ENCODE measurements at places on chromosomes 6 and 20.

DNA sequence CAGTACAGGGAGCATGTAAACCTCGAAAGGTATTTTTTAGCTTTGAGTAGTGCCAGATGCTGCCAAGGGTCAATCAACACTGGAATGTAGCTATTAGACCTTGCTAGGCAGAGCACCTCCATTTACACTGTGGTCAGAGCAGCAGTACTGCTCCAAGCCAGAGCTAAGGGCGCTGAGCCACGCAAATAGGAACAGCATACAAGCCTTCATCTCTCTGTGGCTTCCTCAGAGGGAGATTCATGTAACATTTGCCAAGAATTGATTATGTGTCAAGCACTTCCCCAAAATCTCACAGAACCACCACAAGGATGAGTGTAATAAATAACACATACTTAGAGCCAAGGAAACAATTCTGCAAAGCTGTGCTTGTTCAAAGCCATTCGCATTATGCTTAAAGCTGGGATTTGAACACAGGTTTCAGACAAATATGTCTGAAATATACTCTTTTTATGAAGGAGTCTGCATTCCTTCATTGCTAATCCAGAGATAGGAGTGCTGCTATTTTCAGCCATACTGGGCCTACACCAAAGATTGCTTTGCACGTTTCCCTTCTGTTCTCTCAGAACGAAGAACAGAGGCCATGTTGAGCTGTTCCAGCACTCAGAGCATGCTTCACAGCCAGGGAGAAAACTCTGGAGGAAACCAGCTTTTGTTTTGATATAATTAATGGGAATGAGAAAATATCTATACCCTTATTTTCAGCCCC, 97.7 kb downstream of the SLC16A10 start:
- DNase-seq, result no peak

GRCh38 chr6:118718297-118718696, 66.9 kb upstream of the CEP85L start:
- DNase-seq, result no peak

DNA sequence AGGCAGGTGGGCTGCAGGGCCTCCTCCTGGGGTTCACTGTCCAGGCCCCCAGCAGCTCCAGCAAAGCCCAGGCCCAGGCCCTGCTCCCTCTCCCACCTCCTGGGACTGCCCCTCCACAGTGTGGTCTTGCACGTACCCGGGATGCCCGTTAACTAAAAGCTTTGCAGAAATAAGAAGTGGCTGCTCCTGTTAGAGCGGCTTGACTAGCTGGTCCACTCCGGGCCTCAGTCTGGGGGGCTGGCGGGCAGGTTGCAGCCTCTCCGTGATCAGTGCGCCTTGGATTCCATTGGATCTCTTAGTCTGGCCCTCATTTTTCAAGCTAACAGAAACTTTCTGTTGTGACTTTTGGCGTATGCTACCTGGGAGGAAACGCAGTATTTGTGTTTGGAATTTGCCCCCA, 26.9 kb downstream of the SLCO4A1 start:
- no peak for DNase-seq

- DNase-seq, result no peak
These were observed 84.6 kb upstream of the F13A1 start for GRCh38 chr6:6405031-6405430.

DNA sequence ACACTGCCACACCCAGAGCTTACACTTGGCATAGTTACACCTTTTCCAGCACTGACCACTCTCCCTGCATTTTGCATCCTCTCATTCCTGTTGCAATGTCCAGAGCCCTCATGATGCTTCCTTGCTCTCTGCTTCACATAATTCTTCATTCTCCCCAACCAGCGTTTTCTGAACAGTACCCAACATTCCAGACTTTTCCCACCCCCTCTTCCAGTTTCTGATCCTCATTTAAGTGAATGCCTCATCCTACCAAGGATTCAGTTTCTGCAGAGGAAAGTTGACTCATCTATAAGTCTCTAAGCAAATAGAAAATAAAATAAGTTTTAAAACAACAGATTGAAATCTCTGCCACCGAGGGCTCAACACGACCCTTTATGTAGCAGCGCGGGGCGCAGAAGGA, 321.3 kb upstream of the TCF21 start:
- no peak for DNase-seq

DNA sequence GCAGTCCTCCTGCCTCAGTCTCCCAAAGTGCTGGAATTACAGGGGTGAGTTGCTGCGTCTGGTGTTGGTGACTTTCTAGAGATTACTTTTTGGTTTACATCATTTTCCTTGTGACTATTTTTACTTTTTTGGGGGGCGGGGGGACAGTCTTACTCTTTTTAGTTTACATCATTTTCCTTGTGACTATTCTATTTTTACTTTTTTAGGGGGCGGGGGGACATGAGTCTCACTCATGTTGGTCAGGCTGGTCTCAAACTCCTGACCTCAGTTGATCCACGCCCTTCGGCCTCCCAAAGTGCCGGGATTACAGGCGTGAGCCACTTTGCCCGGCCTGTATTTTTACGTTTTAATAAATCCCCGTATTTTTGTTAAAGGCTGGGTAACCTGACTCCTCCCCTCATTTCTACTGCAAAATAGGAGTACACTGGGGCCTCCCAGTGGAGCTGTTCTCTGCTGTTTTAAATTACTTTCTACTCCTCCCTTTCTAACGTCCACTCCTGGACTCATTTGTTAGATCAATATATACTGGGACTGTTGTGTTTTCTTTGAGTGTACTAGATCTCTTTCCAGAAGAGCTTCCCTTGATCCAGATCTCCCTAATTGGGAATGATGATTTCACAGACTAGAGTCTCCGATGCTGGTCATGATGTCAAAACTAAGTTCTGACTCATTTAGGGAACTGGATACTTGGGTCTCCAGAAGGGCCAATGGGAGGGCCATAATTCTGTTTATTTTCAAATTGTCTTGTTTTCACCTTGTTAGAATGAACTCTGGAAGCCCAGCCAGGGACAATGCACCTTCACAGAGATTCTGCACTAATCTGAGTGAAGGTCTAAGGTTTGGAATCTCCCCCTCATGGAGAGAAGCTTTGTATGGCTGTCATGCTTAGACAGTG, 9.2 kb downstream of the HSPA1B start:
- peak; percentile 65 for DNase-seq

DNA sequence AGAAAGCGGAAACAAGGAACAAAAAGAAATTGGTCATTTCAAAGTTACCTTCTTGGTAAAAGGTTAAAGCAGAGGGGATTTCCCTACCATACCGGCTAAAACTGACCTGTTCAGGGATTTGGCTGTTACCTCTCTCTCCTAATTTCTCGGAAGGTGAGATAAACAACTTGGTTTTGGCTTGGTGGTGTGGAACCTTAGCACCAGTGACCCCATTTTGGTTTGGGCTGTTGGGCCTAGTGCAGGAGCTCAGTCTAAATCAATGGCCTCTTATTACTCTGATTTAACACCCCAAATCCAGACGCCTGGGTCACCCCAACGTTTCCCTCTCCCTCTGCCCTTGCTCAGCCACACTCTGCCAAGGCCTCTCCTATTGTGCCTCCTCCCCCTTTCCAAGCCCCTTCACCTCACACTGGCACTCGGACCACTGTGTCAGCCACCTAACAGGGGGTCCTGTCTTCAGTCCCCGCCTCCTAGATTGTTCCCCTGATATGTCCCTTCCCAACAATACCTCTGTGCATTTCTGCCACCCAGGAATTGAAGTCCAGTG, 8.3 kb downstream of the NCR2 start:
- no peak for DNase-seq

DNA sequence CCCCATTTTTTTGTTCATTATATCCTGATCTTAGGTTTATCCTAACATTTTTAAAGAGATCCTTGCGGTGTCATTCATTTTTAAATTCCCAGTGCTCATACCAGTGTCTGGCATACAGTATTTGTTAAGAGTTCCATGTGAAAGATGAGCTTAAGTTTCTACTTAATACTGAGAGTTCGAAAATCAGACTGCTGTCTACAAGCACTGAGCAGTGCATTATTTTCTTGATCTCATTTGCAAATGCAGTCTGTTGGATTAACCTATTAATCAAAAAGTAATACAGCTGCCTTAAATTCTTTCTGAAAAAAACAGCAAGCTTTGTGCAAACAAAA, 663 bp downstream of the COQ3 start:
- DNase-seq, result no peak

DNA sequence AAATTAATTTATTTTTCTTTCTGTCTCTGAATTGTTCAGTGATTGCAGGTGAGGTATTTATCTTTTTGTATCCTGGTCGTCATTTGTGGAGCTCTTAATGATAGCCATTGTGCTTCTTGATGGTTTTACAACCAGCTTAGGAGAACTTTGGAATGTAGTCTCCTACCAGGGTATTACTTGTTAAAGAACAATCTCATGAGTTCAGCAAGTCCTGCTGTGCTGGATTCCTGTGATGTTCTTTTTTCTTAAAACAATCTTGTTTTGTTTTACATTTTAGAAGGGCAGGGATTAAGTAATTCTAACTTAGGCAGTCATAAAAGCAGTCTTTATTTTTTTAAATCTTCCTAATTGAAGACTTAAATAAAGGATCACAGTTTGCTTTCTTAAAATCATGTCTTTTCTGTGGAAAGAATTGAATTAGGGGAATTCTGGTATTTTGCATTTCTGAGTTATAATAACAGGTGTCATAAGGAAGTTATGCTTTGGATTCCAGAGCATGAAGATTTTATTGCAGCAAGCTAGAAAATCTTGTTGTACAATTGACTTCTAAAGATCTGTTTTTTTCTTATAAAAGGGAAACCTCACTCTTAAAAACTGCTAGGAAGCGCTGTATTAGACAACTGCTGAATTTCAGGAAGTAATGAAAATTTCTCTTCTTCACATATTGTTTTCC, 23.7 kb downstream of the RIOK1 start:
- DNase-seq, result no peak

DNA sequence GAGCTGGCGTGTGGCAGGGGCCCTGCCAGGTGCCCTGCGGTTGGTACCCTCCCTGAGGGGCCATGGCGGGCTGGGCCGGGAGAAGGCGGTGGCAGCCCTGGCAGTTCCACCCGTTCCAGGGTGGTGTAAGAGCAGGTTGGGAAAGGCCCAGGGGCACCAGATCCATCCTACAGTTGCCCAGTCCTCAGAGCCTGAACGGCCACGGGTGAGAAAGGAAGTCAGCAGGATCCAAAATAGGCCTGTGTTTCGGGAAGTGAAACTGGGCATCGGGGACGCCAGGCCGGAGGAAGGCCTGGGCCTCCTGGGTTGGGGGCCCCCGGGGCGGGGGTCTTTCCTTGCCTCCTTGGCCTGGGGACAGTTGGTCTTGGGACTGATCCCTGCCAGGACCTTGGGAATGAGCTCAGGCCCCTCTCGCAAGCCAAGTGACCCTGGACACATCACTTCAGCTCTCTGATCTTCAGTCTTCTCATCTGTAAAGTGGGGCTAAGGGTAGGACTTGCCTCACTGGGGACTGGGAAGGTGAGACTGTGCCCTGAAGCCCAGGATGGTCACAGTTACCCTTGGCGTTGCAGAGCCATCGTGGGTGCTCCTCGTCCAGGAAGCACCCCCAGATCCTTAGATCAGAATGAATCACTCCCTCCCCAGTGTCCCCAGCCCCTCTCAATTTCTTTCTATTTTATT, 18.1 kb upstream of the NOL4L start:
- DNase-seq, result no peak

DNA sequence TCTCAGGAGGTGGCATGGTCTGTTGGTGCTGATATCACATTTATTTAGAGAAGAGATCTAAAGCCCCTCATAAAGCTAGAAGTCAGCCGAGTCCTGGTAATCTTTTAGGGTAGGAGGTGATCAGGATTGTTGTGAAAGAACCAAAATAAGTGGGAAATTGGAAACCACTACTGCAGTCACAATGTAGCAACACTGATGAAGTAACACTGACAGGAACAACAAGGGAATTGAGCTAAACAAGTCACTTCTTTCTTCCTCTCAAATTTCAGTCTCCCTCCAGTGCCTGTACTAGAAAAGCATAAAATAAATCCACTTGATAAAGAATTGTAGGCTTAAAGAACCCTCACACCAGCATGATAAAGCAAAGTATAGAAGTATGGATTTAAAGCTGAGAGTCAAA, 1509.0 kb downstream of the GRIK2 start:
- DNase-seq, result no peak

DNA sequence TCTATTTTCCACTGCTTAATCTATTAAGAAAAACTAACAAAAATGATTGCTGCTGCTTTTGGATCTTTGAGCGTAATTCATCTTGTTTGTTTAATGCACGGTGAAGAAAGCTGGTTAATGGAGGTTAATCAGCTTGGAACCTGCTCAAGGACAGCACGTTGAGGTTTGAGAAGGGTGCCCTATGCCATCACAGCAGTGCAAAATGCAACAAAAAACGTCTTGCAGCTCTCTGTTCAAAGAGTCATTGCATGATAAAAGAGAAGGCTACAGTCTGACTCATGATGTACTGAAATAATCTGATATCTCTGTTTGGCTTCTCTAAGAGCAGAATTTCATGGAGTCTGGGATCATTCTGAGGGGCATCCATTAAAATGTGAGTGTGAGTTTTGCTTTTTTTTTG, 80.6 kb upstream of the PREP start:
- no peak for DNase-seq

- DNase-seq, result peak; percentile 34
These were observed 31.7 kb upstream of the SCUBE3 start for GRCh38 chr6:35181933-35182612.

DNA sequence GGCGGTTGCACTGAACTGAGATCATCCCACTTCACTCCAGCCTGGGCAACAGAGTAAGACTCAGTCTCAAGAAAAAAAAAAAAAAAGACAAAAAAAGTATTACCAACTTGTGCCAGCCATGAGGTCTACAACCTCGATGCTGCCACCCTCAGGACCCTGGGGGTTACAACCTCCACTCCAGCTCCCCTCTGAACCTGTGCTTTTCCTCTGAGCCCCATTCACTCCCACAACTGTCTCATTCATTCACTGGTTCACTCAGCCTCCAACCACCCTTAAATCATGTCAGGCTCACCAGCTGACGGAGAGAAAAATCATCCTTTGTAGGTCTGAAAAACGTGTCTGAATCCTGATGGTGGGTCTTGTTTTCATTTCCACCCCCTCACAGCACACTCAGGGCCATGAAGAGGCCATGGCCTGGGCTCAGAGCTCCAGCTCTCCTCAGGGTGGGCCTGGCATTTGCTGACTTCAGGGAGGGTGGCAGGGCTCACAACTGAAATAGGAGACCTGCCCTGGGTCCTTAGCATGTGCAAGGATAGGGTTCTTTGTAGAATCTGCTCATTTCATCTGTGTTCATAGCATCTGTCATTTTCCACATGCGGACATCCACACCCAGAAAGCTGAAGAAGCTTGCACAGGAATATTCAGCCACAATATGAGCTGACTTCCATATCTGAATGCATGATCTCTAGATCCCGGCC, 1.9 kb upstream of the ULBP1 start:
- peak; percentile 30 for DNase-seq

Data from hematopoietic multipotent progenitor cell treated with erythropoietin and hydrocortisone succinate and interleukin-3 and kit ligand, for 17 days (in vitro differentiated cells).